Activated naive CD4-positive, alpha-beta T cell (primary cell): ENCODE measurements at places on chromosomes 2 and 18.

GRCh38 chr2:200625958-200626363 is 40.1 kb downstream of the AOX1 start:
- DNase-seq, result no peak

- no peak for DNase-seq
Observed at GRCh38 chr18:66949419-66949818, 345.5 kb upstream of the CDH19 start.

DNA sequence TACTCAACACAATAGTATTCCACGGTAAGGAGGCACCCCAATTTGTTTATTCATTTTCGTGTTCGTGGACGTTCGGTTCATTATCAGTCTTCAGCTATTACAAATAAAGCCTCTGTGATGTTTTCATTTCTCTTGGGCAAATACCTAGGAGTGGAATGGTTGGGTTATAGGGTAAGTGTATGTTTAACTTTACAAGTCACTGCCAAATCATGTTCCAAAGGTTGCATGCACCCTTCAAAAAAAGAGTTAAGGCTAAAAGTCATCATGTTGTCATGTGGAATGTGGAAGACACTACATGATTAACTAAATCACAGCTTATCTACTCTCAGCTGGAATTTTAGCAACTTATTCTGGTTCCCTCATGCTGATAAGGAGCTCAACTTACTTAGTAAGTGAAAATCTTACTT is 15.8 kb downstream of the INO80C start:
- no peak for DNase-seq

- no peak for DNase-seq
Observed at GRCh38 chr18:2606335-2606734, 35.0 kb downstream of the NDC80 start.

GRCh38 chr2:74982577-74982976 is 24.1 kb downstream of the POLE4 start:
- no peak for DNase-seq

GRCh38 chr2:180003073-180003472 is 4.0 kb downstream of the CWC22 start:
- DNase-seq, result no peak

DNA sequence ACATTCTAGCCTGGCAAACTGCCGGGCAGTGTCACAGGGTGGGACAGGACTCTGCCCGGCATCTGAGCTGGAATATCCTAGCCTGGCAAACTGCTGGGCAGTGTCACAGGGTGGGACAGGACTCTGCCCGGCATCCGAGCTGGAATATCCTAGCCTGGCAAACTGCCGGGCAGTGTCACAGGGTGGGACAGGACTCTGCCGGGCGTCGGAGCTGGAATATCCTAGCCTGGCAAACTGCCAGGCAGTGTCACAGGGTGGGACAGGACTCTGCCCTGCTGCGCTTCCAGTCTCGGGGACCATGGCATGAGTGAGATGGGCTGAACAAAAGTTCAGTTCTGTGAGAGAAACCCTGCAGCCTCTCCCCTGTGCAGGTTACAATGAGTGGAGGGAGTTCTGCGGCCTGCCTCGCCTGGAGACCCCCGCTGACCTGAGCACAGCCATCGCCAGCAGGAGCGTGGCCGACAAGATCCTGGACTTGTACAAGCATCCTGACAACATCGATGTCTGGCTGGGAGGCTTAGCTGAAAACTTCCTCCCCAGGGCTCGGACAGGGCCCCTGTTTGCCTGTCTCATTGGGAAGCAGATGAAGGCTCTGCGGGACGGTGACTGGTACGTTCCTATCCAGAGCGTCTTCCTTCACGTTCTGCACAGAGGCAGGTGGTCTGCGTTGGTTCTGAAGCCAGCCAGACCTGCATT is 80.3 kb downstream of the TPO start:
- DNase-seq, result no peak

DNA sequence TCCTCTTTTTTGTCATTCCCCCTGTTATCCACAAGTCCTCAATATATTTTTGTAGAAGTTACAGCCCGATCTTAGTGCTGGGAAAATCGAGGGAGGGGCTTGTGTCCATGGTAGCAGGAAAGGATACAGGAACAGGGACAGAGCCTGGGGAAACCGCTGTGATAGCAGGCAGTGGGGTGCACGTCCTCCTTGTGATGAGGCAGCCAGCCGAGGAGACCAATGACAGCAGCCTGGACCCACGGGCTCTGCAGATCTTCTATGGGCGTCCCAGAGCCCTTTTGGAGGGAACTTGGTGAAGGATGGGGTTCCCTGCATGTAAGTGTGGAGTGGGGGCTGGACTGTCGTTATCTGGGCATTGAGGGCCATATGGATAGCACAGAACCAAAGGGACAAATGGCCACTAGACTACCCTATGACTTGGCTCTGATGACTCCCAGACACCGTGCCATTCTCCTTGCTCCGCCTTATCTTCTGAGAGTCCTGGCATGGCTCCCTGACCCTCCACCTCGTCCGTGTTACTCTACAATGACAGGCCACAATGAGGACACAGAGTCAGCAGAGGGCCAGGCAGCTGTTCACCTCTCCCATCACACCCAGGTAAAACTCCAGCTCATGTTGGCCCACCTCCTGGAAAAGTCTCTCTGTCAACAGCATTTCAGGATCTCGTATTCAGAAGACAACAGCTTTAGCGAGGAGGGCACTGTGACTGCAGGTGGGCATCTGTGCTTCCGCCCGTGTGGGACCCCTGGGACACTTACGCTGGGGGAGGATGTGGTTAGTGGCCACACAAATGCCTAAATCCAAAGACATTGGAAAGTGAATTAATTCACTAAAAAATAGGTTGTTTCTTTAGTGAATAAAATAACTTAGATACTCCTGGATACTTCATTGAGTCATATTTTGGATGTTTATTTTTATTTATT is 100.1 kb downstream of the VAPA start:
- no peak for DNase-seq

- no peak for DNase-seq
Observed at GRCh38 chr2:47056374-47056773, 98.7 kb downstream of the STPG4 start.

GRCh38 chr2:110994250-110994961 is 126.3 kb upstream of the BCL2L11 start:
- no peak for DNase-seq

GRCh38 chr2:131566371-131566770 is 38.7 kb downstream of the CCDC74A start:
- DNase-seq, result no peak

DNA sequence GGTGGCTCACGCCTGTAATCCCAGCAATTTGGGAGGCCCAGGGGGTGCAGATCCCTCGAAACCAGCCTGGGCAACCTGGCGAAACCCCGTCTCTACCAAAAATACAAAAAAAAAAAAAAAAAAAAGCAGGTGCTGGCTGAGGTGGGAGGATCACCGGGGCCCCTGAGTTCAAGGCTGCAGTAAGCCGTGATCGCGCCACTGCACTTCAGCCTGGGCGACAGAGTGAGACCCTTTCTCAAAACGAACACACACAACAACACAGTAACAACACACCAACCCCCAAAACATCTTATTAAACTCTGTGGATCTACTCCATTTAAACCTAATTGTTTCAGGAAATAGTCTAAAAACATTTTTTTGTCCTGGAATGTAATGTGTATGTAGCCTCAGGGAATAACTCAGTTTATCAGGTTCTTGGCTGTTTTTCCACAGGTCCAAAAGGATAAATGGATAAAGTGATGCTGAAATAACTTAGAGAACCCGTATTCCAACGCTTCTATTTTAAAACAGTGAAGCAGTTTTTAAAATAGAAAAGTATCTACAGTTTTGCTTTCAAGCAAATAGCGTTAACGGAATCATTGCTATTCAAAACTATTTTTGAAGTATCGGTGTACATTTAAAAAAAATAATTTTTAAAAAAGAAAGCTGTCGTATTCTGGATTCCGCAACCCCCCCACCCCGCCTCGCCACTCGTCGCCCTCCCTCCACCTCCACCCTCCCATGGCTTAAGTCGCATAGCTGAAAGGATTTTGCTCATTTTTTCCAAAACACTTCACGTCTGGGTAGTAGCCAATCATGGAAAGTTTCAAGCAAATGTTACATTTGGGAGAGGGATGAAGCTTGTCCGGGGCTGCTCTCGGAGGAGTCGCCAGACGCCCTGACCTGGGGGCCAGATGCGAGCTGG is 895 bp upstream of the GLS start:
- DNase-seq, result no peak

DNA sequence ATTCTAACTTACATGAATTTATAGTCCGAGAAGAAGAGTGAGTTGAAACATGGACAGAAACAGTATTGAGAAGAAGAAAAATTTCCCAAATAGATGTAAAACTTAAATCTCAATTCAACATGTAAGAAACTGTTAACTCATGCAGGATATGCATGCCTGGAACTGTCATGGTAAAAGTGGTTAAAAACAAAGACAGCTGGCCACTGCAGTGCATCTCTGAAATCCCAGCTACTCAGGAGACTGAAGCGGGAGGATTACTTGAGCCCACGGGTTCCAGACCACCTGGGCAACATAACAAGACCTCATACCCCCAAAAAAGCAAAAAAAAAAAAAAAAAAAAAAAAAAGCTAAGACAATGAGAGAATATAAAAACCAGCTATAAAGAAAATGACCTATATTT is 93.0 kb upstream of the TTC27 start:
- no peak for DNase-seq
